ENCODE measurements at places on chromosomes 2 and 18.

- no peak for DNase-seq
These were observed 178.6 kb downstream of the NRP2 start for GRCh38 chr2:205860885-205861284.

DNA sequence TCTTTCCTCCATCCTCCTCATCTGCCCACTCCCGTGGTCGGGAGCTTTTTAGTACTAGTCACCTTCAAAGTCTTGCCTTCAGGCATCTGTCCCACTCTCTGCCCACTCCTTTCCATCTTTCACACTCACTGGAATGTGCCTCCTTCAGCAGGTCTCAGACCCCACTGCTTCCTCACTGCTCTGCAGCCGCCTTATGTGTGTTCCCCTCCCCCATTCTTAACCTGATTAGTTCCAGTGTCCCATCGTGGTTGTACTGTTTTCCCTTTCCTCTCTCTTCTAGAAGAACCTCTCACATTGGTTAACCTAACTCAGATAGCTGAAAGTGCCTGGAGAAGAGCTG, 3.0 kb downstream of the ARMC9 start:
- DNase-seq: no peak

- DNase-seq: peak; percentile 1
These were observed 230.9 kb upstream of the SMAD2 start for GRCh38 chr18:48161191-48161910.

GRCh38 chr2:112175333-112175732, 37.1 kb downstream of the FBLN7 start:
- DNase-seq: no peak

- no peak for DNase-seq
These were observed at the start of gene TUBA3D for GRCh38 chr2:131475831-131476230. Gene TUBA3D (plus strand): TSS chr2:131476119. CDS start chr2:131476200, 81 bp downstream.

DNA sequence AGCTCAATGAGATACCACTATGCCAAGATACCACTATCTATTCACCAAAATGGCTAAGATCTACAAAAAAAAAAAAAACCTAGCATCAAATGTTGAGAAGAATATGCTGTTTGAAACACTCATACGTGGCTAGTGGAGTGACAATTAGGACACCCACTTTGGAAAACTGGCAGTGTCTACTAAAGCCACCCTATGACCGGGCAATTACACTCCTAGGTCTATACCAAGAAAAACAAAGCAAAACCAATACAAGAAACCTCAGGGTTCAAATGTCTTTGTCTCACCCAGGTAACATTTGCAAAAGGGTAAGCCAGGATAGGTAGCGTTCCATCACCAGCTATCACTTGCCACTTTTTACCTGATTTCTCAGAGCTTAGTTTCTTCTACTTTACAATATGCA, 123.6 kb upstream of the CAB39 start:
- no peak for DNase-seq

GRCh38 chr2:110655701-110656100, 22.2 kb downstream of the BUB1 start:
- no peak for DNase-seq

GRCh38 chr2:10304458-10305253, 2.0 kb downstream of the HPCAL1 start:
- DNase-seq: no peak

DNA sequence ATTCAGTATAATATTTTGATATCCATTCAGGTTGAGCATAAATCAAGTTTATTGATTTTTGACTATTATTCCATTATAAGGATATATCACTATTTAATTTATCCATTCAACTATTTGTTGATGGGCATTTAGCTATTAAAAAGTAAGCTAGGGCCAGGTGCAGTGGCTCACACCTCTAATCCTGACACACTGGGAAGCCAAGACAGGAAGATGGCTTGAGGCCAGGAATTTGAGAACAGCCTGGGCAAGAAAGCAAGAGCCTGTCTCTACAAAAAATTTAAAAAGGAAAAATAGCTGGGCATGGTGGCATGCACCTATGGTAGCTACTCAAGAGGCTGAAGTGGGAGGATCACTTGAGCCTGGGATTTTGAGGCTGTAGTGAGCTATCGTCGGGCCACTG, 183.5 kb downstream of the HNMT start:
- no peak for DNase-seq

DNA sequence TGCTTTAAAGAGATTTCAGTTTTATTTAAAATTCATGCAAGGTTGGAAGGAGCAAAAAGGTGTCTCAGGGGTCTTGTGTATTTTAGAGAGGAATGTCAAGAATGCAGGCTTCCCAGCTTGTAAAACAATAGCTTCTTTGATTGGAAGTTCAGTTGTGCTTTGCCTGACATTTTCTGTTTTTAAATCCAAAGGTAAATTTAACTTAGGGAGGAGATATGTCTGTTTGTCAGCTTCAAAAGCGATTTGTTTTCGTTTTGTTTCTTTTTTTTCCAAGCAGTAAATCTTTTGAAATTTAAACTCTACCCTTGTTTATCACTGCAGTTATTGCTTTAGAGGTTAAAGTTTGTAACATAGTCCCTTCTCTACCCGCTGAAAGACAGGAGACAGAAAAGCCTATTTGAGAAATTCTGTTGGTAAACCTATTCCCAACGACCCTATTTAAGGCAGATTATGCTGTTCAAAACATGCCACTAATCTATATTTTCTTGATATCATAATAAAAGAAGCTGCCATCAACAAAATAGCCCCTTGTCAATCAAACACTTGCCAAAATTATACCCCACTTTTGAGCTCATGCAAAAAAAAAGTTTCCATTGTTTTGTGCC, 639.6 kb downstream of the IRS1 start:
- DNase-seq: no peak

DNA sequence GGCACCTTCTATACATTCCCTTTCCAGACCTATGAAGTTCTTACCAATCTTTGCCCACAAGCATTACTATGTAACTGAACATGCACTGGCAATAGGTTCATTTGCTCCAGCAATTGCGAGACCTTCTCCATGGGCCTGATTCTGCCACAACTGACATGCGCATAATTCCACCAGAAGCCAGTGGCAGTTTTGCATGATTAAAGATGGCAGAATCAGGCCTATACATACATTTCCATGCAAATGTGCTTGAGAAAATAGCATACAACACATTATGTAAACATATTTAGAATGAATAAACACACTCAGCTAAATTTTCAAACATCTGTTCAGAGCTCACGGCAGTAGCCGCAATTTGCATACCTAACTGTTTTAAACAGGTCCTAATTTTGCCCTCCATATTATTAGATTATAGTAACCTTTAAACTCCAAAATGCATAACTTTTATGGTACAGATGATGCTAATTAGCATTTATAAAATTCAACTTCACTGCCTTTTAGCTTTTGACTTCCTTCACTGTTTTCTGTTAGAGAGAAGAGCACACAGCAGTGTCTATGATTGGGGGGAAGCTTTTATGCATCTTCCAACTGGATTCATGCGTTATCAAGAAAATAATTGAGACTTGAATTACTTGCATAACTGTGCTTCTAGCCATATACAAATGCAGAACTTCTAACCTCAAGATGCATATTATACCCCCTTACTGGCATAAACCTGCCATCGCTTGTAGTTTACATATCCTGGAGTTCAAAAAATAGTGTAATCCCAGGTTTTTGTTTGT, 155.3 kb upstream of the CDH19 start:
- no peak for DNase-seq

DNA sequence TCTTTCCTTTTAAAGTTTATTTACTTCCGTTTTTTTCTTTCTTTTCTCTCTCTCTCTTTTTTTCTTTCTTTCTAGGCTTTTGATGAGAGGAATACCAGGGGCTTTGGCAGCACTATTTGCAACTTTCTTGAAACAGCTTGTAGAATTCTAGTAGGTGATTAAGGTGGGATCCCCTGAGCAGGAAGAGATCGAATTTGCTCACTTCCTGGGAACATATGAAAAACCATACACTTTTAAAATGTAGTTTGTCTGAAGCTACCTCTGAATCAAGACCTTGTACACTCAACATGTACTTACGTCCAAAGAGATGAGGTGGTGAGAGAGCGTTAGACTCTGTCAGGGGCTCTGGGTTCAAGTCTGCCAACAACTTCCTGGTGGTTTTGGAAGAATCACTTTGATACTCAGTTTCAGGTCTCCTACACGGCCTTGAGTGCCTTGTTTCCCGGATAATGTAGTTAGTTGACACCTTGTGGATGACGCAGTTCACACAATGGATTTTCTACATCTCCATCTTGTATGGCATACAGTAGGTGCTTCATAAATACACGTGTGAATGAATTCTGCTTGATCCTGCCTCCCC, 229.1 kb downstream of the MYCN start:
- no peak for DNase-seq

GRCh38 chr2:66702301-66702700, 267.4 kb downstream of the MEIS1 start:
- DNase-seq: no peak

DNA sequence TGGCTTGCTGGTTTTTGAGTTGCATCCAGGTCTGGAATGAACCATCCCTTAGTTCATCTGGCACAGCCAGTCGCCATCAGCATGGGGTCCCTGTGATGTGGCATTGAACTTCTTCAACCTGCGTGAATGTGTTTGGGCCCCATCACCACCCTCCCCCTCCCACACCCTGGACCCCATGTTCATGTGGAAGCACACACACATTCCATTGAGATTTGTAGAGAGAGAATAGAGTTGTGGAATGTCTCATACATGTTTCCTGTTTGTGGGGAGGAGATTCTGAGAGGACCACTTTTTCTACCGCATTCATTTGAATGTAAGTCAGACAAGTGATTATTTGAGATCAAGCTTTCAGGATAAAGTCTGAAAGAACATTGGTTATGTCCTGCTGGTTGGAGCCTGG, 117.6 kb upstream of the EML6 start:
- no peak for DNase-seq

DNA sequence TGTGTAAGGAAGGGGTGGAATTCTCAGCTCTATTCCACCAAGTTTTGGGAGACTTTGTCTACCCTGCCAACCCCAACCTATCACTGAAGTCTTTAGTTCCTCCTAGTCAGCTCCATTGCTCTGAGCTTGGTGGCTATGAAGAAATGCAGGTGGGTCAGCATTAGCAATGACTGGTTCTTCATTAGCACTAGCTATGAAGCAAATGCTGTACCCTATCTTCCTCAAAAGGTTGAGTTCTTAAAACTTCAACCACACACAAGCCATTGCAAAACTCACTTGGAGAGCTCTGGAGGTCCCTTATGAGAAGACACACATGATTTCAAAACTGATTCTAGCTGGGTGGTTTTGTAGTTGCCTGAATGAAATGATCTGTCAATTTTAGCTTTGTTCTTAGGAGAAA, 193.8 kb downstream of the IKZF2 start:
- DNase-seq: no peak

- no peak for DNase-seq
These were observed 170.4 kb upstream of the FN1 start for GRCh38 chr2:215606219-215606618.

GRCh38 chr2:235820571-235820970, 326.7 kb downstream of the AGAP1 start:
- no peak for DNase-seq

GRCh38 chr2:48362515-48362914, 167.4 kb upstream of the STON1 start:
- no peak for DNase-seq

GRCh38 chr2:109222825-109223471, 93.9 kb downstream of the SH3RF3 start:
- no peak for DNase-seq

- no peak for DNase-seq
These were observed 79.8 kb upstream of the RNF152 start for GRCh38 chr18:61972389-61973264.

DNA sequence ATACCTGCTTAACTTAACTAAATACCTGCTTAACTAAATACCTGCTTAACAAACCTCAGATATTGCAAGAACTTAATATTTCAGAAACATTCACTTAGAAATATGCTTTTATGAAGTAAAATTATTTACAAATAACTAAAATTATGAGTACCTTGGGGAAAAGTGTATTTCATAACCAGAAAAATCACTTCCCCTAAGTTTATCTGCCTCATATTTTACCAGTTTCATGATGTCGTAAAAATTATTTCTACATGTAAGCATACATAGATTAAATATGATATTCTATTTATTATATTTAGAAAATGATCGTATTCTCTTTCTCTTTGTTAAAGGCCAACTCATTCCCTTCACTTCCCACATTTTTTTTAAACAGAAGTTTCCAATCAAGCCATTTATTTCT, 41.5 kb upstream of the DSC1 start:
- DNase-seq: no peak

DNA sequence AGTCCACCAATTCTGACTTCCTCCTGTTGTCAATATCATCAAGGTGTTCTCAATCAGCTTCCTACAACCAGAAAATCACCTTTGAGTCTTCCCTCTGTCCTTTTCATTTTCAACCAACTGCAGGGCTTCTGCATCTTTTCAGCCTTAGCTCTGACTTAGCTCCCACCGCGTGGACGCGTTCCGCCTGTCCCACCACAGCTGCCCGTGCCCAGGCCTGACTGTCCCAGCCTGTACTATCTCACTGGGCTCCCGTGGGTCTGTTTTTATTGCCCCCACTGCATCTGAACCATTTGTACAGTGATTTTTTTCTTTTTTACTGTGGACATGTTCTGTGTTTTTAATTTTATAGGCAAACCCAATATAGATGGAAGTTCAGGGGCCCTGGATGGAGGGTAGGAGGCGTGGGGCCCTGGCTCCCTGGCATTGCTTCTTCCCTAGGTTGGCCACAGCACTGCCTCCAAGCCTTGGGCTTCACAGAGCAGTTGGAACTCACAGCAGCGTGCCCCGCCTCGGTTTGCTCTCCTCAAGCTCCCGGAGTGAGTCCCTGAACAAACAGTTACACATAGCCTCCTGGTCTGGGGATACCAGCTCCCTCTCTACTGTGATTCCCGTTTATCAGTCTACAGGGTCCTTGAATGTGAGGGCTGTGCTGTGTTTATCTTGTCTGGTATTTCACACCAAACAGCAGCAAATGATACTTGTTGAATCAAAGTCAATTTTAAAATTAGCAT, 280.6 kb upstream of the PXDN start:
- no peak for DNase-seq

DNA sequence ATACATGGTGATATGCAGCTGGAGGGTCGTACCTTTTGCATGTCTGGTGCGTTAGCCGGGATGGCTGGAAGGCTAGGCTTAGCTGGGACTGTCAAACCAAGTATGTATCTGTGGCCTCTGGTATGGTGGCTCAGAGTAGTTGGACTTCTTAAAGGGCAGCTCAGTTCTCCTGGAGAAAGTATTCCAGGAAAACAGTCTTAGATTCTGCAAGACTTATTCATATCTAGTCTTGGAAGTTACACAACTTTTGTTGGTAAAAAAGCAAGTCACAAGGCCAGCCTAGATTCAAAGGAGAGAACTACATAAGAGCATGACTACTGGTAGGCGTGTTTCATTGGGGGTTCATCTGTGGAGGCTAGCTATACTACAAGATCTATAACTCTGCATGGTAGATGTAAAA, 45.5 kb downstream of the EML4 start:
- no peak for DNase-seq

DNA sequence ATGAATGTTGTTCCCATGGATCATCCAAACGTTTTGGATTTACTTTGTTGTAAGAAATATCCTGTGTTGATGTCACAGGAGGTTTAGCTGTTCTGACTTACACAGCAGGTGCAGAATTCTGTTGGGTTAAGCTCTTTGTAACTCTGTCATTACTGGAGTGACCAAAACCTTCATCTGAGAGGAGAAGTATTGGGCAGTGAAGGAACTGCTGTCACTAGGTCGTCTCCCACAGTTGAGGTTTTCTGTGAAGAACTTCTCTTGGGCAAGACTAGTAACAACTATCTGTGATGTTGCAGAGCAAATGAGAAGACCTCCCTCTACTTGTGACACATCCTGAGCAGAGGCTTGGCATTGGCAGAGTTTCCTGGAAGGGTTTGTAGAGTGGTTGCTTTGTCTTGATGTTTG, 2.9 kb downstream of the SPTBN1 start:
- DNase-seq: no peak

Measured in AG09309 (cell line).